A549 treated with AZD2906 at 1 μM for 4 hours (cell line): ENCODE measurements at places on chromosomes 2 and 18. TPM values are rescaled to one million over a fixed set of nuclear protein-coding genes. Genes with fewer than 3 reads are reported as not detected.

KIF5C gene
- 0.21 to 0.50 TPM (median 0.28 TPM) in 5 replicates for total RNA-seq

ST8SIA5 gene
- 0.07 TPM in 1 of 5 replicates, not detected in the others for total RNA-seq

ALPG gene
- total RNA-seq, result 0.33 to 0.55 TPM (median 0.50 TPM) in 5 replicates

C2orf80 gene
- total RNA-seq, result not detected in 5 replicates

DSG1 gene
- not detected in 5 replicates for total RNA-seq
